NCI-H2107 (cell line): ENCODE measurements at places on chromosomes 6 and 20.

- DNase-seq, result no peak
Observed at GRCh38 chr6:73121421-73121993, 103.8 kb downstream of the KHDC1L start.

DNA sequence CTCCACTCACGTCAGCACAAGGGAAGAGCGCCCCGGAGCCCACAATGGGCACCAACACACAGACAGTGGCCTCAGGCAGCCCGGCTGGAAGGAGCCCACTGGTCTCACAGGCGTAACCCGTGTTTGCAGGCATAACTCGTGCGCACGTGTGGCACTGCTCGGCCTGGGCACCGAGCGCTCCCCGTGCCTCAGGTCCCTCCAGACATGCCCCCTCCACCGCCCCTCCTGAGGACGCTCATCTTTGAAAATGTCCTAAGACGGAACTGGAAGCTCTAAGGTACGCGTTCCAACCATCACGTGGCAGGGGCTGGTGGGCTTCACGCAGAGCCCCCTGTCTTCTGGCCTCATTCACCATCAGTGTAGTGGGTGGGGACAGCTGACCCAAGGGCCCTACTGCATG, 44.6 kb downstream of the SSR1 start:
- DNase-seq, result no peak

DNA sequence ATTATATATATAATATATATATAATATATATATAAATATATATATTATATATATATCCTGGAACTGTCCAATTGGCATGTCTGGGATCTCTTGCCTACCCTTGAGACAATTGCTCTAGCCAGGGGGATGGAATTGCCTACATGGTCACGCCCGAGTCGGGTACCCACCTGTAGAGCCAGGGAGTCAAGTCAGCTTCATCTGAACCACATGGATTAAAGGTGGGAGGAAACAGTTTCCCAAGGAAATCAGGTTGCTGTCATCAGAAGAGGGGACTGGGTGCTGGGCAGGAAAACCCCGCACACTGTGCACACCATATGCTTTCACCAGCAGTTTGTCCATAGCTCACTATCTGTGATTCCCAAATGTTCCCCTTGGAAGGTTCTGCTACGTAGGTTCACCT, 252.5 kb upstream of the NOX3 start:
- no peak for DNase-seq

GRCh38 chr6:125867483-125867942, 76.8 kb downstream of the NCOA7 start:
- DNase-seq, result peak; percentile 66

DNA sequence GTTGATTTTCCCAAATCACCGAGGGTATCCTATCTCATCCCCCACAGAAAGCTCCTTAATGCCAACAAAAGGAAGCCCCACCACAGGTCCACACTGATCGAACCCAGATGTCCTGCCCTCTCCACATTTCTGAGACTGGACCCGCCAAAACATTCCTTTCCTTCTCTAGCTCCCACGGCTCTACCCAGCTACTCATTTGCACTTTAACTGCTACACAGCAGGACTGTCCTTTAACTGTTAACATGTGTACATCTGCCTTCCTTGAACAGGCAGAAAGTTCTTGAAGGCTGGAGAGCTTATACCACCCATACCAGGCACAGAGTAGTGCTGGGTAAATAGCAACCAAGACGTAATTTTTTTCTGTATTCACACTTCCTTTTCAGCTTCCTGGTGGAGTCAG, 68.6 kb downstream of the TRMT6 start:
- DNase-seq, result no peak

DNA sequence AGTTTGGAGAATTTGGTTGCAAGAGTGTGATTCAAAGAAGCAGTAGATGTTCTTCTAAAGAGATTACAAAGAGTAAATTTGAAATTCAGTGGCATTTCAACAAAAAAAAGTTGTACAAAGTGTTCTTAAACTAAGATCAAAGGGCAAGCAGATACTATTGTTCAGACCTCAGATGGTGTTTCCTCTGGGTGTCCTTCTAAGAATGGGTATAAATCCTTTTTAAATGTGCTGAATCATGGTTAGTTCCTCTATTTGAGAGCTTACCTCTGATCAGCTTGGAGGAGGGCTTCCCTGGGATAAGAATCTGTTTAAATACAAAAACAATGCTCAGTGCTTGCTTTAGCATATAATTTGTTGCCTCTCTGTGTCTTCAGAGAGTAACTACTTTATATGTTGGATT, 6.3 kb downstream of the BMP6 start:
- DNase-seq, result no peak

GRCh38 chr6:136716917-136717715, 75.2 kb downstream of the MAP3K5 start:
- no peak for DNase-seq

- DNase-seq, result no peak
Observed at GRCh38 chr6:56593801-56594318, 48.8 kb downstream of the DST start.

DNA sequence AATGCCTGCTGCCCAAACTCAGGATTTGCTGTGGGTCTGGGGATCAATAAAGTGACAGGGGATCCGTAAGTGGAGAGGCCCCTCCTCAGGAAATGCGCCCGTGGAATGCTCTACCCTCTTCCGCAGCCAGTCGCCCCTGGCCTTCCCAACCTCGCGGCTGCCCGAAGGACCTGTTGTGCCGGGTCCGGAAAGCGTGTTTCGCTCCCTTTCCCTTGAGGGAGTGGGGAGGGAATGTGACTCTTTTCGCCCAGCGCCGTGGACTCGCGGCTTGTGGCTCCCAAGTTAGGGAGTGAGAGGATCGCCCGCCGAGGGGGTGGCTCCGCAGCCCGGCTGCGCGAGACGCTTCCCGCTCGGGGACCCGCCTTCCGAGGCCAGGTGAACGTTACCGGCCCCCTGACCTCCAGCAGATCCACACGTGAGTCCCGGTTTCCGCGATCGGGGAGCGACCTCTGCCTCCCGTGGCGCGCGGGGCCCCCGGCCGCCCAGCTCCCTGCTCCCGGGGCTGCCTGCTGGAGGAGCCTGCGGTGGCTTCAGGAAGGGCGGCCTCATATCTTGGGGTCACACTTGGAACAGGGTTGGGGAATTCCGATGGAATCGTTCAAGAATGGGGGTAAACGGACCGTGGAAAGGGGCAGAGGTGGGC, 666 bp downstream of the TPD52L1 start:
- no peak for DNase-seq

- DNase-seq, result no peak
Observed at GRCh38 chr6:149861603-149862423, 2.3 kb downstream of the LRP11 start.
